ENCODE measurements at places on chromosomes 2 and 18. TPM values are rescaled to one million over a fixed set of nuclear protein-coding genes. Genes with fewer than 3 reads are reported as not detected.

DNA sequence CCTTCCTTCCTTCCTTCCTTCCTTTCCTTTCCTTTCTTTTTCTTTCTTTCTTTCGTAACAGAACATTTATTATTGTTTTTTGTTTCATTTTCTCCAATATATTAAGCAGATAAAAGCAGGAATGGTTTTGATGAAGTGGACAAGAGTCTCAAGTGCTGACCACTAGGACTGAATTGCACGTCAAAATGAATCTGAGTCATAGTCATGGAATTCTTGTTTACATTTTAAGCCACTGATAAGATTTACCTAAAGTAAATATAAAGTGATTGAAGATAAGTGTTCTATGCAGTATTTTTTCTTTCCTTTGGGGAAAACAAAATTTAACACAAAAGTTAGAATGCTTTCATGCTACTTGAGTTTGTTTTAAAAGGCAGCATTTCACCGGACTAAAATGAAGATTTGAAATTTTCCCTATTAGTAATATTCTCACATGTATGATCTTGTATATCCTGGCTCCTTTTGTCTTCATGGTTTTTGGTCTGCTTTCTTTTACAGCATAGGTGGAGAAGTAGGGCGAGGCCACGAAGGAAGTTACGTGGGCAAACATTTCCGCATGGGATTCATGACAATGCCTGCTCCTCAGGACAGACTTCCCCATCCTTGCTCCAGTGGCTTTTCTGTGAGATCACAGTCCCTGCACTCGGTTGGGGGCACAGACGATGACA is 113.5 kb downstream of the NYAP2 start:
- no peak for DNase-seq

FAP gene
- total RNA-seq = 10.5 TPM

- DNase-seq = no peak
Measured at GRCh38 chr2:79389481-79389880, 123.4 kb upstream of the CTNNA2 start.

DNA sequence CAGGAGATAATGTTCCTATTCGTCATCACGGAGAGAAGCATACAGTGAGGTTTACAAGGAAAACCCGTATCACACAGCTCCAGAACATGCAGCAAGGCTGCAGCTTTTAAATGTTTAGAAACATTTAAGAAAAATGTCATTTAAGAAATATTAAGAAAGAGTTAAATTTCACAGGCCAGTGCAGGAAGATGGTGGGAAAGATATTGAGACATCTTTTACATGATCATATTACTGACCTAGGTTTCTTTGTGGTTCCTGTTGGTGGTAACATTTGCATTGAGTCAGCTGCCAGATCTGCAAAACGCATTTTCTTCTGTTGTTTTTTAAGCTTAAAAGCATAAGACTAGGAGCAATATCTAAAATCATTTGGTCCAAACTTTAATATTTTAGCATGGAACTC is 44.9 kb downstream of the CPO start:
- no peak for DNase-seq

Data from uterus (tissue), 4 donors.